ENCODE measurements at places on chromosomes 11 and 22.

DNA sequence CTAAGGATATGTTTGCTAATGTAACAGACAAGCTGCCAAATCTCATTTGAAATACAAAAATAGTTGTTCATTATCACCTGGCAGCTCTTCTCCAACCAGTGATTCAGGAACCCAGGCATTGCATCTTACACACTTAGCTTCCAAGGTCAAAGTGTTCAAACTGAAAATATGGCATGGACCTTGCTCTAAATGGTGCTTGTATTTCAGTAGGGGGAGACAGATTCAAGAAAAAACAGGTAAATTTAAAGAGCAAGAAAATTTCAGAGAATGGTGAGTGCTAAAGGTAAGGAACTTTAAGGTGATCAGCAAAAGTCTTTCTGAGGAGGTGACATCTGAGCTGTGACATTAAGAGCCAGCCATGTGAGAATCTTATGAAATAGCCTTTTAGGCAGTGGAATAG, 82.8 kb upstream of the E2F8 start:
- no peak for DNase-seq

DNA sequence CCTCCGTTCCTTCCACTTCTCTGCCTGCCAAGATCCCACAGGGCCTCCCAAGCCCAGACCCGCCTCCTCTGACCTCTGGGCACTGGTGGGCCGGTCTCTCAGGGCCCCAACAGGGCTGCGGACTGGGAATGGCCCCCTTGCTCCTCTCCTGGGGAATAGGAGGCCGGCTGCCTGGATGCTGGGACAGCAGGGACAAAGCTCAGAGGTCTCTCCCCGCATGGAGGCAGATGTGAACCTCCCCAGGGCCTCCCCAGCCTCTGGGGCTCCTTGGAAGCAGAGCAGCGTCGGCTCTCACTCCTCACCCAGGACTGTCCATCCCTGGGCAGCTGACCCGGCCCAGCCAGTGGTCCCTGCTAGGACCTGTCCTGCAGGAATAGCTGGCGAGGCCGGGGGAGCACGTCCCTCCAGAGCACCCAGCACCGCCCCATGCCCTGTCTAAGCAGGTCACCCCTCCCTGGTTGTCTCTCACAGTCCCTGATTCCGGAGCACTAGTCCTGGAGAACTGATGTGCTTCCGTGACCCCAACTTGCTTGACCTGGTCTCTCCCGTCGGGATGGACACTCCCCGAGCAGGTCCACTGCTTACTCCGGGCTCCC, 85.8 kb downstream of the RTL6 start:
- no peak for DNase-seq

DNA sequence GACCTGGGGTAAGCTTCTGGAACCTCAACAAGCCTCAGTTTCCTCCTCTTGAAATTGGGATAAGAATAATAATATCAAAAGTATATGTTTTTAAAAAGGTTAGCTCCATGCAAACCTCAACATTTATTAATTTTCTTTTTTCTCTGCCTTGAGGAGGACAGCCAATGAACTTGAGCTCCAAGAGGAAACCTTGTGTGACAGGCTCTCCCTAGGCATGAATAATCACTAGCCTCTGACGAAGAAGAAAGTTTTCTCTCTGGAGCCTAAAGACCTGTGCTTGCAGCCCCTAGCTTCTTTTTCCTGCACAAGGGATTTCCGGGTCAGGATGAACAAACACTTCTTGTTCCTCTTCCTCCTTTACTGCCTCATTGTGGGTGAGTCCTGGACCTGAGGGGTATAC, at the start of gene PATE3:
Gene PATE3 (plus strand): TSS at position 301 of the 400 bp plus-strand sequence. CDS start 25 bp downstream, at position 326.
- DNase-seq = no peak

- DNase-seq = no peak
Observed at GRCh38 chr22:31733580-31734079, 16.3 kb downstream of the PRR14L start.

- no peak for DNase-seq
Observed at GRCh38 chr11:32881286-32881685, 11.3 kb upstream of the QSER1 start.

DNA sequence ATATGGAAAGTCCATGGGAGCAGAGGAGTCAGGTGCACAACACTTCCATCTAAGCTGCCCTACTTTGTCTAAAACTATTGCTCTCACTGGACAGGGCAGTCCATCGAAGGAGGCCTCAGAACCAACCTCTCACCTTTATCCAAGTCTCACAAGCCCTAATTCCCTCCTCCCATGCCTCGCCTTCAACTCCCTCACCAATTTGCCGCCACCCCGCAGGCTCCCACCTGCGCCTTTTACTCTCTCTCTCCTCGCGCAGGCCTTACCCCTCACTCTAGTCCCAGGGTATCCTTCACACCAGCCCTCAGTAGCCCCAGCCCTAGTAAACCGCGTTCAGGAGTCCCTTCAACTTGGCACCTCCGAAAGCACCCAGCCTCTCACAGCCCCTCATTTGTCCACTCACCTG, 451 bp downstream of the FHIP1B start:
- no peak for DNase-seq

All from stomach (tissue), 19 donors.